Umbilical cord (tissue), 2 donors: ENCODE measurements at places on chromosomes 12 and 14. TPM values are rescaled to one million over a fixed set of nuclear protein-coding genes. Genes with fewer than 3 reads are reported as not detected.

ADCY6 gene
- total RNA-seq, result 20.0 TPM

KRT3 gene
- total RNA-seq, result not detected

PLEKHH1 gene
- total RNA-seq, result 3.4 TPM

KLRC2 gene
- total RNA-seq, result not detected

BEST3 gene
- 3.9 TPM for total RNA-seq

ACSM4 gene
- total RNA-seq, result not detected

RPL10L gene
- total RNA-seq, result not detected

DNAH10 gene
- 0.72 TPM for total RNA-seq

GRIN2B gene
- total RNA-seq, result 2.6 TPM

TRHDE gene
- total RNA-seq, result 94.6 TPM

MDM2 gene
- 52.5 TPM for total RNA-seq

AHSA1 gene
- total RNA-seq, result 66.9 TPM

SOX5 gene
- 74.4 TPM for total RNA-seq

CELA1 gene
- total RNA-seq, result not detected

RFX4 gene
- total RNA-seq, result 2.2 TPM

MAX gene
- total RNA-seq, result 46.9 TPM

CLEC9A gene
- total RNA-seq, result 36.4 TPM

MYF5 gene
- total RNA-seq, result 7.5 TPM

PRMT5 gene
- 86.9 TPM for total RNA-seq

ENDOU gene
- 2.9 TPM for total RNA-seq

KRT75 gene
- total RNA-seq, result not detected
